ENCODE measurements at places on chromosomes 1 and 21.

DNA sequence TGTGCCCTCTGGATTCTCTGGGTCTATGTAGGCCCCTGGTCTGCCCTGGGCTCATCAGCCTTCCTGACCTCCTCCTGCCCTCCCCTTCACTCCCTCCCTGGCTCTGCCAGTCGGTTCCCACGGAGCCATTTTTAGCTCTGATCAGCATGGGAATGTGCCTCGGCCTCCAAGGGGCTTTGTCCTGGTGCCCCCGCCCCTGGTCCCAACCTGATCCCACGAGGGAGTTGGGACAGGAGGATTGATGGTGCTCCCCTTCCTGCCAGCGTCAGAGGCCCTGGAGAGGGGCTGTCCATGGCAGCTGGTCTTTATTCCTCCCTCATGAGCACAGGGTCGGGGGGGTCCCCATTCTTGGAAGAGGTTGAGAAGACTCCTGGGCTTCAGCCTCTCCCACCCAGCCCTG lies 24.9 kb downstream of the ETNK2 start:
- no peak for DNase-seq

DNA sequence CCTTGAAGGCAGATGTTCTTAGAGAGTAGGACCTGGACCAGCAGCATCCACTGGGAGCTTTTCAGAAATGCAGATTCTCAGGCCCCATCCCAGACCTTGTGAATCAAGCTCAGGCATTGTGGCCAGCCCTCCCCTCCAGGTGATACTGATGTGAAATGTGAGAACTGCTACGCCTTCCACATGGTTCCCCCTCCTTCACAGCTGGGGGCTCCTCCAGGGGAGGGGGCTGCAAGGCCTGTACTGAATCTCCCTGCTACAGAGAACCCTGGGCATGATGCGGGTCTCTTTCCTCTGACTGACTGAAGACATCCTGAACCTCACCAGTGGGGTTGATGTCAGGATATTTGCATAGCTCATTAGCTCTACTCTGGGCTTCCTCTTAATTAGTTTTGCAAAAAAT lies 141.8 kb upstream of the CSF3R start:
- no peak for DNase-seq

GRCh38 chr1:232435729-232436128 lies 194.2 kb downstream of the SIPA1L2 start:
- DNase-seq = peak; percentile 86

DNA sequence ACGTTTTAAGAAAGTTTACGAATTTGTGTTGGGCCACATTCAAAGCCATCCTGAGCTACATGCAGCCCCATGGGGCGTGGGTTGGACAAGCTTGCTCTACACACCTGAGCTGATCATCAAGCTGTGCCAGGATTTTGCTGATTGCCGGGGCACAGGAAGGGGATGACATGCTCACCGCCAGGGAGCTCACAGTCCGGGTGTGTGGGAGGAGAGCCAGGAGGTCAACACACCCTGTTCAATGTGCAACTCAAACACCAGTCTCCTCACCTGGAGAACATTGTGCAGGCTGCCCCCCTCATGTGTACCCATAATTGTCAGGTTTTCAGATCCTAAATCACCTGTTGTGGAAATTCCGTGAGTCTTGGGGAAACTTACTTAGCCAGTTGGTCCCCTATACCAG lies 969 bp downstream of the CYP4A11 start:
- DNase-seq = no peak

- DNase-seq = peak; percentile 81
These were observed 29.4 kb upstream of the SOD1 start for GRCh38 chr21:31629972-31630711.

- DNase-seq = no peak
These were observed 8.3 kb downstream of the XCL2 start for GRCh38 chr1:168535536-168535935.

- no peak for DNase-seq
These were observed 75.1 kb upstream of the NRIP1 start for GRCh38 chr21:15139898-15140297.

DNA sequence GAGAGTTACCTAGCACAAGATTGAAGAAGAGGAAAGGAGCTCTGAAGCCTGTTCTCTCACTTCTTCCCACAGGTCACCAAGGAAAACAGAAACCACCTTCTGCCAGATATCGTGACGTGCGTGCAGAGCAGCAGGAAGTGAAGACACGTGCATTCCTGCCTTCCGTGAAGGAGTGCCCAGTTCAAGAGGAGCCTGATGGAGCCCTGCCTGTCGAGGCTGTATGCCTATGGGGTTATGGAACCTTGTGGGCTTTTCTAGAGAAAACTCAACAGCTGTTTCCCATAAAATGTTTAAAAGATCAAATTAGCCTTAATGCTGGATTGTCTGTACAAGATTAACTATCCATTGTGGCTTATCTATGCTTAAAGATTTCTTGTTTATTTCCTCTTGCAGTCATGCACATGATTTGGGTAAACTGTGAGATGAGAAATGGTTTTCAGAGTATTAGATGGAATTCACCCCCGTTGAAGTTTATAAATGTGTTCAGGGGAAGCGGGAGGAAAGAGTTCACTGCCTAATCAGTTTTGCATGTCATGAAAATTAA lies 27.8 kb downstream of the NTPCR start:
- DNase-seq = no peak

GRCh38 chr1:184225283-184226099 lies 161.3 kb upstream of the C1orf21 start:
- DNase-seq = no peak

Measured in umbilical cord (tissue), 2 donors.